Trophoblast cell (in vitro differentiated cells and primary cell): ENCODE measurements at places on chromosomes 12 and 14.

GRCh38 chr14:101857226-101857625, 95.7 kb downstream of the PPP2R5C start:
- DNase-seq = no peak

GRCh38 chr12:27754795-27755194, 25.2 kb upstream of the KLHL42 start:
- DNase-seq = no peak

GRCh38 chr14:28772613-28773012, 6.0 kb downstream of the FOXG1 start:
- no peak for DNase-seq

DNA sequence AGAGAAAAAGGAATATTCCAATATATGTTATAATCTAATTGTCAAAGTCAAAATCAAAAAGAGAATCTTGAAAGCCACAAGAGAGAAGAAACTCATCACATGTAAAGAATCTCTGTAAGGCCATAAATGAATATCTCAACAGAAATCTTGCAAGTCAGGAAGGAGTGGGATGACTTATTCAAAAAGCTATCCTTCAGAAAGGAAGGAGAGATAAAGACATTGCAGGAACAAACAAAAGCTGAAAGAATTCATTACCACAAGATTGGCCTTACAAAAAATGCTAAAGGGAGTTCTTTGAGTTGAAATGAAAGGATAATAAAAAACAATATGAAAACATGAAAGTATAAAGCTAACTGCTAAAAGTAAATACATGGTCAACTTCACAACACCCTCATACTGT, 286.8 kb downstream of the LRIG3 start:
- DNase-seq = no peak

DNA sequence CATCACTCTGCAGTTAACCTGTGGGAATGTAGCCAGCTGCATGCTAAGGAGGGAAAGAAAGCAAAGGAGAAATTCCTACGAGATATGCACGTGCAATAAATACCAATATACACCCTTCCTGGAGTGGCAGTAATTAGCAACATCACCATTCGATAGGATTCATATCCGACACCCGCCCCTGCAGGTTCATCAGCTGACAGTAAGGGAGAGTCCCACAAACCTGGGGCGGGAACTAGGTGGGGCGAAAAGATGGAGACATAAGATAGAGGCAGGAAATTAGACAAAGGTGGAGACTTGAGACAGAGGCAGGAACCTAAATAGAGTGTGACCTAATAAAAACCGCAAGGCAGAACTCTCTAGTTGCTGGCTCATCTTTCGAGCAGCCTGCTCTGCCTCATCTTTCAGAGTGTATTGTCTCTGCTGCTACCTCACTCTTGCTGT, 51.6 kb downstream of the PLEKHG3 start:
- no peak for DNase-seq

- peak; percentile 21 for DNase-seq
Measured at GRCh38 chr14:58549105-58549757, 88.5 kb upstream of the DACT1 start.

DNA sequence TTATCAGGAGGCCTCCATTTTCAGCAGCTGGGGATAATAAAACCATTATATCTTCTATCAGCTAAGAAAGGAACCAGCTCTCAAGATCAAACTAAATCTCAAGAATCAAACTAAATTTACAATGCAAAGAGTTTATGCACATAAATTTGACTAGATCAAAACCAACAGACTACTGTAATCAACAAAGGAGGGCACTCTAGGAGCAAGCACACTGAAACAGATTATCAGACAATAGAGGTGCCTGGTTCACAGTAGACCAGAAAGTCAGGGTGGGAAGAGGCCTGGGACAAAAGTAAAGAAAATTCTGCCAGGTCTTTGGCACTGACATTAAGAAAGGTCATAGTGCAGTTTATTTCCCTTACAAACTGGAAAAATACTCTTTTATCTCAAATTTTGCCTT, 61.0 kb downstream of the HECTD4 start:
- DNase-seq = no peak

GRCh38 chr14:95549656-95550585, 15.1 kb downstream of the GLRX5 start:
- DNase-seq = no peak

GRCh38 chr14:29858299-29858698, 69.3 kb downstream of the PRKD1 start:
- no peak for DNase-seq

DNA sequence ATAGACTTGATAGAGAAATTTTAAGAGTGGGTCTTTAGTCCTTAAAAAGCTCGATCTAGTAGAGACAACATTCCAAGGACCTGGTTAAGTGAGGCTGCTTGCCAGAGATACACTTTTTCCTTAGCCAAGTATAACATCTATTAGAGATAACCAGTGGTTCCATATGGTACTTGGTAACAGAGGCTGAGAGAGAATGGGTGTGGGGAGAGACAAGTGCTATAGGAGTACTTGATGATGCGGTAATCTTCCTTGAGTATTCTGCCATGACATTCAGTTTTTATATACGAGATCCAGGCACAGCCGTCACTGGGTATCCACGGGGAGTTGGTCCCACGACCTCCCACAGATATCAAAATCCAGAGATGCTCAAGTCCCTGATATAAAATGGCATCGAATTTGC, 77.4 kb upstream of the REP15 start:
- no peak for DNase-seq

GRCh38 chr14:26761532-26761931, 163.7 kb upstream of the NOVA1 start:
- DNase-seq = no peak

- no peak for DNase-seq
Measured at GRCh38 chr12:130334937-130335336, 2.8 kb upstream of the PIWIL1 start.

DNA sequence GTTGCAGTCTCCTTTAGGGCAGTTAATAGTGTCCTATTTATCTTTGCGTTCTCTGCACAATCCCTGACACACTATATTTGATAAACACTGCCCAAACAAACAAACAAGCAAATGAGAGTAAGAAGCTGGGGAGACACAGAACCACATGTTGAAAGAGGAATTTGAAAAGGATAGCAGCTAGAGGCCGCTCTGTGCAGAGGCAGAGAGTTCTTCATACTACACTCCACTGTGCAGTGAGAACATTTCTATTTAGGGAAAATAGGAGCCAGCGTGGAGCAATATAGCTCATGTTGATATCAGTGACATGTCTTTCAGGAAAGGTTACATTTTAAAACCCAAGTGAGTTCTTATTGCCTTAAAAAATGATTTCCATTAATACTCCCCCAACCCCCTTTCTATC, 140.3 kb upstream of the SEL1L start:
- DNase-seq = no peak

GRCh38 chr14:51370758-51371386, 130.8 kb downstream of the TMX1 start:
- DNase-seq = no peak

DNA sequence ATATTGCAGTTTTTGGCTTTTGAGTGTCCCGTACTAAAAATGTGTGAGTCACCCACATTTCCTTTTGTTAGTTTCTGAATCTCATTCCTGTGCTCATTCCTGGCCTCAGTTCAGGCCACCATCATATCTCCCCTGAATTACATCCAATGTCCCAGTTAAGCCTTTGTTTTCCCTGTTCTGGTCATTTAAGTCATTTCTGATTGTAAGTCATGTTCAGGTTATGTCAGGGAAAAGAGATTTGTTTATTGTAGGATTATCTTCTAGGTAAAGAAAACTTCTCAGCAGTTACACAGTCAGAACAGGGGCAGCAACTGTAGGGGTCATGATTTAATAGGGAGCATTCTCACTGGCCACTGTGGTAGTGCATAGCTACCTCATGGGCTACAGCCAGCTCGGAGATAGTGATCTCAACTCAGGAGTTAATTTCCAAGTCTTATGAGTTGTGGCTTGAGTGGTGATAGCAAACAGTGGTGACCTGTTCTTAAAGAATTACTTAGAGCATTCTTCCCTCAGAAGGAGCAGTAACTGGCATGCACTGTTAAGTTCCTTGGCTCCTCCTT, 6.7 kb downstream of the DDX47 start:
- peak; percentile 56 for DNase-seq

- DNase-seq = no peak
Measured at GRCh38 chr12:94198872-94199271, 50.5 kb downstream of the PLXNC1 start.

- no peak for DNase-seq
Measured at GRCh38 chr12:88433997-88434703, 146.1 kb downstream of the KITLG start.

- no peak for DNase-seq
Measured at GRCh38 chr14:21072781-21073339, 2.8 kb downstream of the ARHGEF40 start.

GRCh38 chr12:100463661-100464060, 10.0 kb upstream of the NR1H4 start:
- DNase-seq = no peak

- no peak for DNase-seq
Measured at GRCh38 chr12:92995258-92995903, 66.3 kb upstream of the EEA1 start.

- DNase-seq = peak; percentile 86
Measured at GRCh38 chr14:34368971-34369647, 92.9 kb downstream of the SPTSSA start.

- DNase-seq = peak; percentile 18
Measured at GRCh38 chr14:73149753-73150152, 13.4 kb downstream of the PSEN1 start.

- DNase-seq = no peak
Measured at GRCh38 chr12:98399532-98399931, 115.9 kb upstream of the TMPO start.

- no peak for DNase-seq
Measured at GRCh38 chr12:12521044-12521485, 41.6 kb downstream of the DUSP16 start.

GRCh38 chr12:83046019-83046418, 359.3 kb downstream of the TMTC2 start:
- DNase-seq = no peak

DNA sequence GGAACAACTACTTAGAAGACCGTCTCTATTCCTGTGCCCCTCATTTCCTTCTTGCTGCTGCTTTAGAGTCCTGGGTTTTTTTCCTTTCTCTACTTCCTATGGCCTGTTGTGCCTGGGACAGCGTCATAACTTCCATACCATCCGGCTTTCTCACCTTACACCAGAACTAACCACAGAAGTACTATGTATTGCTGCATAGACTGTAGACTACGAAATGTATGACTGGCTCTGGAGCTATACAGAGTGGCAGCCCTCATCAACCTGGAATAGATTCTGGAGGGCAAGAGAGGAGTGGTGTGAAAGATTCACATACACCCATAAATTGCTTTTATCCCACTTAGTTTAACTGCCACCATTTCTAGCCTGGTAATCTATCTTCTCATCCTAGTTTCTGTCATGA, 16.9 kb upstream of the SRP54 start:
- DNase-seq = peak; percentile 83

DNA sequence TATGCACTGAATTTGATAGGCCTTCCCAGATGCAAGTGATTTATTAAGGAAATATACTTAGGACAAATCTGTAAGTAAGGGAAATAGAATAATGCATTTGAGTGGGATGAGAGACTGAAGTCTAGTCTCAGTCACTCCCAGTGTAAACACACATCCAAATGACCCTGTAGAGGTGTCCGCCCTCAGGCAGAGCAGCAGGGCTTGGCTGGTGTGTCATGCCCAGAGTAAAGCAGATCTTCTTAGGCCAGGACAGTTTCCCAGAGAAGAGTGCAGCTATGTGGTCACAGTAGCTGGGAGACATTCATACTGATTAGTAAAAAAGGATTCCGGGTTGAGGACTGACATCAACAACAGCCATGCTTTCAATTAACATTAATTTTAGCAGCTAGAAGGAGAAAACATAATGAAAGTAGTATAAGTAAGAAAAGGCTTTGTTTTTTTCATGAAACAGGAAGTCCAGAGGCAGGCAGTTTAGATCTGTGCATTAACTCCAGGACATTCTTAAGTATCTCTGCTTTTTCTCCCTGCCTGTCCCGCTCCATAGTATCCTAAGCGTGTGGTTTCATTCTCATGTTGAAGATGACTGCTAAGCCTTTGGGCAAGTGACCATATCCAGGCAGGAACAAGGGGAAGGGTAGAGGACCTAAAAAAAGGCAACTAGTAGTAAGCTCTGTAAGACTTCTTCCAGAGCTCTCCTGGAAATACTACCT, 35.7 kb downstream of the CNTN1 start:
- no peak for DNase-seq

- DNase-seq = peak; percentile 24
Measured at GRCh38 chr12:26678697-26679660, 154.0 kb downstream of the ITPR2 start.

- DNase-seq = no peak
Measured at GRCh38 chr12:77372026-77372425, 306.7 kb upstream of the E2F7 start.

DNA sequence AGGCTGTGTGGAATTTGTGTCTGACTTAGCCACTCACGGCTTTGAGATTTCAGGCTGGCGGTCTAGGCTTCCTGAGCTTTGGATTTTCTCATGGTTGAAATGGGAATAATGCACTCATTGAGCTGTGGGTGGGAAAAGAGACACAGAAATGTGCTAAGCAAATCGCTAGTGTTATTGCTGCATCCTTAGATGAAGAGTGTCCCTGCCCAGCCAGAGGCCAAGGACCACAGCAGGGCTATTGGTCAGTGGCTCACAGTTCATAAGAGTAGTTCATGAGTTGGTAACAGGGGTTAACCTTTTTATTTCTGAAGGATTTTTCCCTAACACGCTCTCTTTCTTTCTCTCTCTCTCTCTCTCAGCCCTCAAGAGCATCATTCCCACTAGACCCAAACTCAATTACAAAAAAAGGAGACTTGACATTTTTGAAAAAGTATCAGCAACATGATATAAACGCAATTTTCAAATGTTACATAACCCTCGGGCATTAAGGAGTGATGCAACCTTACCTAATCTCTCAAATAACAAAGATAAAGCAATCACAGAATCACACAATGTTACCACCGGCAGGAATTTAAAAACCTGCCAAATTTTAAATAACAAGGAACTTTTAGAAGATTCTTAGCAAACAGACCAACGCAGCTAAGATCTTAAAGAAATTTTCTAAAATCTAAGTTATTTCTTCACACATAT, 36.7 kb upstream of the RMST start:
- no peak for DNase-seq

- DNase-seq = no peak
Measured at GRCh38 chr12:66756631-66757030, 77.8 kb upstream of the GRIP1 start.

- DNase-seq = no peak
Measured at GRCh38 chr14:54424479-54424901, 16.7 kb downstream of the CNIH1 start.

DNA sequence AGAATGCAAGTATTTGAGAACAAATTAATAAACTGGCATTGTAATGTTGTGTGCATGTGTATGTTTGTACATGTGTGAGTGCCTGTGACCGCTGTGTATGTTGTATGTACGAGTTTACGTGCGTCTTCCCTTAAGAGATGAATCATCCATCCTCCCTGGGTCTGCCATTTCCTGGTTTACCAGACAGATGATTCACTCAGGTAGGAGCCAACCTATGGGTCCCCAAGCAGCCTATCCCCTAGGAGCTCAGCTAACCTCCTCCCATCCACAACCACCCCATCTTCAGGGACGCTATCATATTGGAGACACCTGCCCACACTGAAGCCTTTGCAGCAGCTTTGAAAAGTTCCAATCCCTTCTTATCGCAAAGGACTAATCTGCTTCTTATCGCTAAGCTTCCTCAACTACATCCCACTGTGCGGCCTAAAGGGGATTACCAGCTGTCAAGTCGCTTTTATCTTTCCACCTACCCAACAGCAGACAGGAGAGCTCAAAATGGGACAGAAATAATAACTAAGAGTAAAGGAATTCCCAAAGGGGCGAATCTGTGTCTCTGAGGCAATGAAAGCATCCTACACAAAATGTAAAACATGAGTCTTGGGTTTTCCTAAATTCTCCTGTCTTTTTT, 81.5 kb upstream of the TMCC3 start:
- peak; percentile 25 for DNase-seq

GRCh38 chr14:66174453-66174891, 311.7 kb upstream of the CCDC196 start:
- DNase-seq = no peak
